ENCODE measurements at places on chromosomes 11 and 22.

GRCh38 chr22:35970616-35971455 lies 57.8 kb downstream of the RBFOX2 start:
- no peak overlapping the region for H3K4me3 ChIP-seq
- no peak overlapping the region for H3K27ac ChIP-seq
- no peaks in the 10 kb centered on the region for H3K36me3 ChIP-seq
- no peaks in the 10 kb centered on the region for H3K4me1 ChIP-seq
- H3K27me3 ChIP-seq, result peaks cover 10% of the 10 kb centered on the region

- H3K4me1 ChIP-seq, result no peaks in the 10 kb centered on the region
- H3K27me3 ChIP-seq, result no peaks in the 10 kb centered on the region
- no peak overlapping the region for H3K4me3 ChIP-seq
- H3K36me3 ChIP-seq, result peaks cover 41% of the 10 kb centered on the region
Measured at GRCh38 chr11:1292018-1292643, 17.3 kb downstream of the TOLLIP start.

- peaks cover 7% of the 10 kb centered on the region for H3K36me3 ChIP-seq
- H3K4me3 ChIP-seq, result no peak overlapping the region
- peaks cover 5% of the 10 kb centered on the region for H3K4me1 ChIP-seq
- no peak overlapping the region for H3K27ac ChIP-seq
Measured at GRCh38 chr22:42970029-42970428, 44.9 kb downstream of the PACSIN2 start.

- no peaks in the 10 kb centered on the region for H3K27me3 ChIP-seq
- no peak overlapping the region for H3K27ac ChIP-seq
- no peak for DNase-seq
- H3K4me3 ChIP-seq, result no peak overlapping the region
Measured at GRCh38 chr11:15725246-15725645, 610.5 kb downstream of the INSC start.

DNA sequence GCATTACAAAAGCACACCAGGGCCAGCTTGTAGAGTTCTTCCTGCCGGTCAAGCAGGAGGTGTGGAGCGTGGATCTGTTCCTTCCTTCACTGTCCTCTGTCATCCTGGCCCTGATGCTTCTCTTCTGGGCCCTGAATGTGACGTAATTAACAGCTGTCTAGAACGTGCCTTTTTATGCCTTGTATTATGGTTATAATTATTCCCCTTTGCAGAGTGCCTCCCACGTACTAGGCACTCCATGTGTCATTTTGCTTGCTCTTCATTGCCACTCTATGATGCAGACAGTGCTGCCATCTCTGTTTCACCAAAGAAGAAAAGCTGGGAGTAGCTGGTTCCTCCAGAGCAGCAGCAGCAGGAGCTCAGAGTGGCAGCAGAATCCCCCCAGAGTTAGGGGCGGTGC lies 132.1 kb upstream of the TTC12 start:
- no peaks in the 10 kb centered on the region for H3K27me3 ChIP-seq
- H3K4me3 ChIP-seq, result no peak overlapping the region
- no peak for DNase-seq
- H3K27ac ChIP-seq, result no peak overlapping the region
- H3K36me3 ChIP-seq, result no peaks in the 10 kb centered on the region

GRCh38 chr11:71097506-71098240 lies 154.7 kb downstream of the SHANK2 start:
- no peaks in the 10 kb centered on the region for H3K36me3 ChIP-seq
- H3K4me1 ChIP-seq, result no peaks in the 10 kb centered on the region
- H3K4me3 ChIP-seq, result no peak overlapping the region
- no peaks in the 10 kb centered on the region for H3K27me3 ChIP-seq
- H3K27ac ChIP-seq, result no peak overlapping the region

- H3K36me3 ChIP-seq, result no peaks in the 10 kb centered on the region
- no peak overlapping the region for H3K27ac ChIP-seq
Measured at GRCh38 chr11:782264-783174, 5.2 kb upstream of the GATD1 start.

DNA sequence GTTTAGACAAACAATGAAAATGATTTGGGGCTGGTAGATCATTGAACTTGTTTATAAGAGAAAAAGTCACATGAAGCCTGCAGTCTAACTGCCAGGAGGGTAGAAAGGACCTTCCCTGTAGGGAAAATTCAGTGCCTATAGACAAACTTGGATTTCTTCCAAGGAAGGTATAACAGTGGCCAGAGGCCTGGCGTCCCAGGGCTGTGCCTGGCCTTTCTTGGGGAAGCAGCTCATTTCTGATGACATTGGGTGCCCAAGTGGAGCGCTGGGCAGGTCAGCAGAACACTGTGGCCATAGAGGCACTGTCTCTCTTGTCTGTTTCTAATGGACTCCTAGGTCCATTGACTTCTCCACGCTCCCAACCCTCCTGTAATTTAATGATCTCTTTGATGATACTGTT lies 6.6 kb upstream of the FXYD6 start:
- H3K36me3 ChIP-seq, result no peaks in the 10 kb centered on the region
- no peak overlapping the region for H3K27ac ChIP-seq
- no peak for DNase-seq
- H3K27me3 ChIP-seq, result peaks cover 14% of the 10 kb centered on the region
- no peaks in the 10 kb centered on the region for H3K4me1 ChIP-seq
- H3K4me3 ChIP-seq, result no peak overlapping the region

GRCh38 chr22:30984317-30984716 lies 15.3 kb downstream of the TUG1 start:
- H3K4me3 ChIP-seq, result no peak overlapping the region
- no peaks in the 10 kb centered on the region for H3K27me3 ChIP-seq
- no peak for DNase-seq
- no peaks in the 10 kb centered on the region for H3K4me1 ChIP-seq
- H3K27ac ChIP-seq, result no peak overlapping the region
- H3K36me3 ChIP-seq, result no peaks in the 10 kb centered on the region

- no peaks in the 10 kb centered on the region for H3K36me3 ChIP-seq
- H3K4me1 ChIP-seq, result no peaks in the 10 kb centered on the region
- no peaks in the 10 kb centered on the region for H3K27me3 ChIP-seq
- DNase-seq, result no peak
- no peak overlapping the region for H3K4me3 ChIP-seq
- no peak overlapping the region for H3K27ac ChIP-seq
Measured at GRCh38 chr11:2569321-2569721, 124.5 kb downstream of the KCNQ1 start.

GRCh38 chr22:27212617-27213177 lies 555.3 kb downstream of the MIAT start:
- H3K27me3 ChIP-seq, result no peaks in the 10 kb centered on the region
- H3K27ac ChIP-seq, result no peak overlapping the region
- no peak overlapping the region for H3K4me3 ChIP-seq
- DNase-seq, result no peak
- H3K4me1 ChIP-seq, result no peaks in the 10 kb centered on the region
- no peaks in the 10 kb centered on the region for H3K36me3 ChIP-seq

DNA sequence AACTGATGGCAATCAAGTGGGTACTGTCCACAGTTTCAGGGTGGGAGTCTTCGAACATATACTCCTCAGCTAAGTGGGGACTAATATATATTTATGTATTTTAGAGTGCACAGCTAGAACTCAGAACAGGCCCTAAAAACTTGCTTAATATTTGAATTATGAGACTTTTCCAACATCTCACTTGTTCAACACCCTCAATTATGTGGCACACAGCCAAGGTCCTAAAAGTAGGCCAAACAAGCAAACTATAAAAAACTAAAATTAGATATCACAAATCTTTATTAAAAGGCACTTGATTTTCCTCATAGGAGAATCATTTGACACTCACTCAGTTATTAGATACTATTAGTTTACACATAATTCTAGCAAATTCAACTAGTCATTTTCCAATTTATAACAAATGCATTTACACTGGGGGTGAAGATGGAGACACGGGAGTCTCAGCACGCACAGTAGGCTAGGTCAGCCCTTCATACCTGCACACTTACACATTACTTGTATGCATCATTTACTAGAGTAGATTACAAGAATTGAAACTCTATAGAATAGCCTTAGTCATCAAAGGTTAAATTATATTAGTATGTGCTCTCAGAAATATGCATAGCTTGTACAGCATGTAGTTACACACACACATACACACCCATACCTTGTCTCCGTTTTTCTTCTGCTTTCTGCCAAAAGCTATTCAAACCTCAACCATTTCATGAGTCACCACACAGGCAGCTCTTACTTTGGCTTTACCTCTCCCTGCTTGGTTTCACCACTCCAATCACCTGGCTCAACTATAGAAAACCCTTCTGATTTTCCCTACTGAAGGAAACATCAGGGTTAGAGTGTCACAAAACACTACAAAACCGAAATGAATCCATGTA lies 171.5 kb downstream of the SBF2 start:
- H3K4me1 ChIP-seq, result no peaks in the 10 kb centered on the region
- no peak overlapping the region for H3K27ac ChIP-seq
- no peaks in the 10 kb centered on the region for H3K27me3 ChIP-seq
- no peak overlapping the region for H3K4me3 ChIP-seq

GRCh38 chr11:18011633-18012032 lies 1.2 kb downstream of the SERGEF start:
- H3K36me3 ChIP-seq, result peaks cover 7% of the 10 kb centered on the region
- no peak for DNase-seq
- no peaks in the 10 kb centered on the region for H3K27me3 ChIP-seq
- peaks cover 19% of the 10 kb centered on the region for H3K4me1 ChIP-seq
- H3K4me3 ChIP-seq, result peak overlapping the region; percentile 44

DNA sequence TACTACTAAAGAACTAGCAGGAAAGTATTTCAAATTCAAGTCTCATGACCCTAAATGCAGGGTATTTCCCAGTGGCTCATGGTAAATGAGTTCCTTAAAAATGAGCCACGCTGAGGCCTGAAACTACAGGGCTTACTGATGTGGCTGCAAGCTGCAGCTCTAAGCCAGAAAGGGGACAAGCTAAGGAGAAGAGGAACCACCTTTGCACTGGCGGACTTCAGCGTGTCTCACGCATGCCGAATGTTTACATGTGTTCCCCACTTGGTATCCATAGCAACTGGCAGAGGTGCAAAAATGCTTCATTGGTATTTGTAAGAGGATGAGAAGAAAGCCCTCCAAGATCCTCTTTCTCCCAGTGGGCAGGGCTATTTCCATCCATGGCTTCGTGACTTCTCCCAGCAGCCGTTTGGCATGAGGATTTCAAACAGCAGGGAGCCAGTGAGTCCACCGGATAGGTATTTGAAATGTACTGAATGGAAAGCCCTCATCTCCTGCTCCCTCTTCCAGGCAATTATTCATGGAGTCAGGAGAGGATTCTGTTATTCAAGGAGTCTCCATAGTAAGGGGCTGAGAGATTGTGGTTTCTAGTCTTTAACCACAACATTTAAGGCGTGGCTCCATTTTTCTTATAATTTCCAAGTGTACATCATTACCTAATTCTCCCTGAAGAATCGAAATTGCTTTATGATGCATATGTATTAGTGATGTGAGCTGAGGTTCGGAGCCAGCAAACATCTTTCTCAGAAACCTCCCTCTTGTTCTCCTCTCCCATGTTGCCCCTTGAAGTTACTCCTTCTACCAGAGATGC lies 55.3 kb upstream of the CD44 start:
- H3K36me3 ChIP-seq, result no peaks in the 10 kb centered on the region
- H3K4me3 ChIP-seq, result peak overlapping the region; percentile 83
- H3K4me1 ChIP-seq, result peaks cover 72% of the 10 kb centered on the region
- DNase-seq, result peak; percentile 73

- H3K27me3 ChIP-seq, result no peaks in the 10 kb centered on the region
- no peak overlapping the region for H3K27ac ChIP-seq
- no peaks in the 10 kb centered on the region for H3K4me1 ChIP-seq
- no peaks in the 10 kb centered on the region for H3K36me3 ChIP-seq
- H3K4me3 ChIP-seq, result no peak overlapping the region
Measured at GRCh38 chr11:134915881-134916280, 503.8 kb upstream of the B3GAT1 start.

DNA sequence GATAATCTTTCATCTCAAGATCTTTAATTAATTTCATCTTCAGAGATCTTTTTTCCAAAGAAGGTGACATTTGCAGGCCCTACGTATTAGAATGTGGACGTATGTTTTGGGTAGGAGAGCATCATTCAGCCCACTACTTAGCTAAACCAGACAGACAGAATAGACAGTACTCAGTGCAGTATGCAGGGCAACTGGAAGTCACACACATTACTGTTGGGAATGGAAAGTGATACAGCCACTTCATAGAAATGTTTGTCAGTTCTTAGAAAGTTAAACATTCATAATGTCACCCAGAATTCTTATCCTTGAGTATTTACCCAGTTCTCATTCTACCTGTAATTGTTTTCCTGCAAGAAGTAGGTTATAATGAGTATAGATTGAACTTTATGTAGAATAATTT lies 102.9 kb downstream of the PPP6R3 start:
- H3K27me3 ChIP-seq, result no peaks in the 10 kb centered on the region
- no peaks in the 10 kb centered on the region for H3K4me1 ChIP-seq
- no peak overlapping the region for H3K4me3 ChIP-seq
- H3K36me3 ChIP-seq, result peaks cover 90% of the 10 kb centered on the region

DNA sequence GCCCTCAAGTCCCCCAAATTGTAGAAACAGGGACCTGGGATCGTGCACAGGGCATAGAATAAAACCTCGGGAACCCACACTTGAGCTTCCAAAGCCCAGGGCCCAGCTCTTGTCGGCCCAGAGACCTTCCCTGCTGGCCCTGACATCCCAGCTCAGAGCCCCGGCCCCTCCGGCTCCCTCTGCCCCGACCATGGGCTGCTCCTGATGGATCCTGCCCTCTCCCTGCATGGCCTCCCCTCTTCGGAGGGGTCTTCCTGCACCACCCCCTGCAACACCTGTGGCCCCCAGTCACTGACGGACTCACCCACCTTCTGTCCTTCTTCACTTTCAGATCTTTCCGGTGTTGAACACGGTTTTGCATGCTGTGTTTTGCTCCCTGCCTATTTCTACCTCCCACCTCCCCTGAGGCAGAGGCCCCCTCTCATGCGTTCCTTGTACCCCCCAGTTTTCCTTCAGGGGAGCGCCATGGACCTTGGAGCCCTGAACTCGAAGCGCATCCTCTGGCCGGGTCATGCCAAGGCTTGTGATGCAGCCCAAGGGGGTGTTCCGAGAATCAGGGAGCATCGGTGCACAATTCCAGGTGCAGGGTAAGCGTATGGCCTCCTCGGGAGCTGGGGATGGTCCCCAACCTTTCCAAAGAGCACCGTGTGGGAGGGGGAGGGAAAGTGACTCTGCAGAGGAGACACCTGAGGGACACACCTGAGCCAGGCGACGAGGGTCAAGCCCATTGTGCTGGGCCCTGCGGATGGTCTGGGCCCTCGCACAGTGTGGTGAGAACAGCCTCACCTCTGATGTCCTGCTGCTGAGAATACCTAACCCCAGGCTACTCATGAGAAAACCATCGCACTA lies 666.4 kb downstream of the BRD1 start:
- no peaks in the 10 kb centered on the region for H3K36me3 ChIP-seq
- no peaks in the 10 kb centered on the region for H3K4me1 ChIP-seq
- no peak overlapping the region for H3K27ac ChIP-seq
- no peak overlapping the region for H3K4me3 ChIP-seq
- DNase-seq, result no peak

- no peak for DNase-seq
- no peak overlapping the region for H3K27ac ChIP-seq
- no peak overlapping the region for H3K4me3 ChIP-seq
- H3K27me3 ChIP-seq, result no peaks in the 10 kb centered on the region
Measured at GRCh38 chr11:16338393-16338792, 18.0 kb downstream of the SOX6 start.

- no peak overlapping the region for H3K27ac ChIP-seq
- no peak for DNase-seq
- H3K4me1 ChIP-seq, result no peaks in the 10 kb centered on the region
- H3K4me3 ChIP-seq, result no peak overlapping the region
Measured at GRCh38 chr22:29320546-29320945, 5.0 kb upstream of the RASL10A start.

Measured in CD4-positive, CD25-positive, alpha-beta regulatory T cell (primary cell).